ENCODE measurements at places on chromosomes 4 and X. TPM values are rescaled to one million over a fixed set of nuclear protein-coding genes. Genes with fewer than 3 reads are reported as not detected.

DNA sequence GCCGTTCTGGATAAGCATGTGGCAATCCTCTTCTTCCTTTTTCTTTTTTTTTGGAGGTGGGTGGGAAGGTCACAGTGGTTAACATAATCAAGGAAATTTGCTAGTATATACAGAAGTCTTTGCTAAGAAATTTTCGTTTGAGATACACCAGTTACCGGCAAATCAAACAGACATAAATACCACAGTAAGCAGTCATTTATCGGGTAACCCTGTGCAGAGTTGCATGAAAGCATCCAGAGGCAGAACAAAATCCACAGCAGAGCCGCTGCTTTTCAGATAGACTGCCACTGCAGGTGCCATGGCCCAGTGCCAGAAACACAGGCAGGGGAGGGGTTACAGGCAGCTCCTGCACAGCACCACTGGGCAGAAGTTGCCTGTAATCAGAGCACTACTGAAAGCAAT lies 179.1 kb upstream of the MAB21L2 start:
- no peak overlapping the region for H3K4me3 ChIP-seq
- no peaks in the 10 kb centered on the region for H3K4me1 ChIP-seq
- DNase-seq: no peak
- peaks cover 2% of the 10 kb centered on the region for H3K36me3 ChIP-seq
- no peaks in the 10 kb centered on the region for H3K27me3 ChIP-seq

DNA sequence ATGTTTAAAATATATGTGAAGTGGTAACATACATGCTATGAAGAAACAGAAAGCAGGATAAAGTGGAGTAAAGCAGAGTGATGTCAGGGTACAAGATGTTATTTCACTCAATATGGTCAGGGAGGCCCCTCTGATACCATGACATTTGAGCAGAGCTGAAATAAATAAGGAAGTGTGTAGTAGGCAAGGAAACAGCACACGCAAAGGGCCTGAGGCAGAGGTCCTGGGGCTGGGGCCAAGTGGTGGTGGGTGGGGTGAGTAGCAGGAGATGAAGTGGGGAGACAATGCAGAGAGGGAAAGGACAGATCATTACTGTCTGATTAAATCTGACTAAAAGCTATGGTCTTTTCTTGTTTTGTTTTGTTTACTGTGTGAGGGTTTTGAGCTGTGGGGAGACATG lies 61.1 kb downstream of the FAM13A start:
- H3K36me3 ChIP-seq: no peaks in the 10 kb centered on the region
- H3K4me3 ChIP-seq: no peak overlapping the region
- H3K27me3 ChIP-seq: no peaks in the 10 kb centered on the region
- H3K27ac ChIP-seq: no peak overlapping the region
- no peak for DNase-seq

- H3K4me3 ChIP-seq: no peak overlapping the region
- DNase-seq: no peak
- H3K4me1 ChIP-seq: no peaks in the 10 kb centered on the region
- H3K36me3 ChIP-seq: no peaks in the 10 kb centered on the region
Observed at GRCh38 chr4:61505773-61506685, 305.9 kb downstream of the ADGRL3 start.

GRCh38 chrX:46234775-46235174 lies 310.4 kb downstream of the ZNF674 start:
- no peaks in the 10 kb centered on the region for H3K36me3 ChIP-seq
- H3K27me3 ChIP-seq: no peaks in the 10 kb centered on the region
- H3K4me1 ChIP-seq: no peaks in the 10 kb centered on the region

- H3K27ac ChIP-seq: no peak overlapping the region
- no peaks in the 10 kb centered on the region for H3K4me1 ChIP-seq
Observed at GRCh38 chrX:112641449-112641848, 38.3 kb downstream of the LHFPL1 start.

GRCh38 chr4:163077680-163078079 lies 89.0 kb downstream of the NAF1 start:
- no peak overlapping the region for H3K27ac ChIP-seq
- H3K27me3 ChIP-seq: no peaks in the 10 kb centered on the region
- H3K4me1 ChIP-seq: no peaks in the 10 kb centered on the region
- H3K36me3 ChIP-seq: no peaks in the 10 kb centered on the region

DNA sequence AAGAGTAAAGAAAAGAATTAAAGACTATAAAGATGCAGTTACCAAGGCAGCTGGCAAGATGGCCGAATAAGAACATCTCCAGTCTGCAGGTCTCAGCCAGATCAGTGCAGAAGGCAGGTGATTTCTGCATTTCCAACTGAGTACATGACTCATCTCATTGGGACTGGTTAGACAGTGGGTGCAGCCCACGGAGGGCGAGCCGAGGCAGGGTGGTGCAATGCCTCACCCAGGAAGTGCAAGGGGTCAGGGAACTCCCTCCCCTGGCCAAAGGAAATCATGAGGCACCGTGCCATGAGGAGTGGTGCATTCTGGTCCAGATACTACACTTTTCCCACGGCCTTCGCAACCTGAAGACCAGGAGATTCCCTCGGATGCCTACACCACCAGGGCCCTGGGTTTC lies 20.5 kb downstream of the SPIN4 start:
- DNase-seq: no peak
- no peaks in the 10 kb centered on the region for H3K36me3 ChIP-seq
- no peak overlapping the region for H3K4me3 ChIP-seq

DNA sequence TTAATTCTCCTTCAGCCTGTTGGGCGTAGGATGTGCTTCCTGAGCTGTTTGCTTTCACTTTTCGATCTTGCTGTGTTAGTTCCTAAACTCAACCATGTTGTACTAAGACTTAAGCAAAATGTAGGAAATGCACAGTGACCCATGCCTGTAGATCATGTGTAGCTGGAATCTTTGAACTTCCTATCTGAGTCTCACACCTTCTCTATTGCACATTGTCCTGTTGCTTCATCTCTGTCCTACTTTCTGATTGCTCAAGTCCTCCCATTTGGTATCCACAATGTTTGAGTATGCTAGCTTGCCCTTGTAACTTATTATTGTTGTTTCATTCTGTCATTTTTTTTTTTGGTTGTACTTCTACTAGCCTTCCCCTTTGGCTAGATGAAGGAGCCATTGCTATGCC lies 239.6 kb downstream of the PPP1R2C start:
- peak overlapping the region; percentile 56 for H3K4me3 ChIP-seq
- no peaks in the 10 kb centered on the region for H3K27me3 ChIP-seq
- H3K4me1 ChIP-seq: peaks cover 3% of the 10 kb centered on the region

- no peak overlapping the region for H3K4me3 ChIP-seq
- no peak for DNase-seq
- no peaks in the 10 kb centered on the region for H3K27me3 ChIP-seq
- H3K36me3 ChIP-seq: peaks cover 69% of the 10 kb centered on the region
- H3K27ac ChIP-seq: no peak overlapping the region
Observed at GRCh38 chr4:148076964-148077363, 345.1 kb downstream of the ARHGAP10 start.

- DNase-seq: no peak
- no peak overlapping the region for H3K4me3 ChIP-seq
- H3K27me3 ChIP-seq: no peaks in the 10 kb centered on the region
Observed at GRCh38 chr4:187433141-187433540, 562.4 kb upstream of the ZFP42 start.

GRCh38 chr4:107619731-107620130 lies 100.3 kb downstream of the PAPSS1 start:
- H3K27me3 ChIP-seq: no peaks in the 10 kb centered on the region

GRCh38 chr4:89586864-89587263 lies 250.1 kb downstream of the SNCA start:
- no peak overlapping the region for H3K27ac ChIP-seq
- no peaks in the 10 kb centered on the region for H3K27me3 ChIP-seq
- H3K4me3 ChIP-seq: no peak overlapping the region

DNA sequence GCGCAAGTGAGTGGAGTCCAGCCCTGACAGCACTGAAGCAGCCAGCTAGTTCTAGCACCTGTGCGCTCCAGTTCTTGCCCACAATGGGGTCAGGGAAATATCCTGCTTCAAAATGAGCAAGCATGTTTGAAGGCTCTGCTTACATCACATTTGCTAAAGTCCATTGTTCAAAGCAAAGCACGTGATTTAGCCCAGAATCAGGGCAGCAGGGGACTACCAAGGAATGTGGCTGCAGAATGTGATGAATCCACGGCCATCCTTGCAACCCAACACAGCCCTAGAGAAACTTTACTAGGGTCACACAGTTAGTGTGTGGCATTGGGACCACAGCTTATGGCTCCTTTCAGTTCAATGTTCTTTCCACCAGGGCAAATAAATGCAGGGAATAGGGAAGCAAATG lies 47.3 kb upstream of the SMIM31 start:
- H3K27ac ChIP-seq: no peak overlapping the region
- no peak overlapping the region for H3K4me3 ChIP-seq
- no peak for DNase-seq
- H3K36me3 ChIP-seq: no peaks in the 10 kb centered on the region
- H3K4me1 ChIP-seq: no peaks in the 10 kb centered on the region
- no peaks in the 10 kb centered on the region for H3K27me3 ChIP-seq

- H3K4me1 ChIP-seq: no peaks in the 10 kb centered on the region
- H3K36me3 ChIP-seq: no peaks in the 10 kb centered on the region
- no peak for DNase-seq
- no peak overlapping the region for H3K4me3 ChIP-seq
- H3K27ac ChIP-seq: no peak overlapping the region
- H3K27me3 ChIP-seq: no peaks in the 10 kb centered on the region
Observed at GRCh38 chrX:107576392-107576791, 51.9 kb upstream of the PRPS1 start.

The HS6ST2 gene
- not detected for polyA plus RNA-seq

The VCX3A gene
- polyA plus RNA-seq: not detected

The SLC6A14 gene
- polyA plus RNA-seq: not detected

The GLRA3 gene
- polyA plus RNA-seq: not detected

The MAGEA11 gene
- polyA plus RNA-seq: not detected

The FGF2 gene
- not detected for polyA plus RNA-seq

Measured in CD4-positive, CD25-positive, alpha-beta regulatory T cell (primary cell).